ENCODE measurements at places on chromosomes 1 and 21.

DNA sequence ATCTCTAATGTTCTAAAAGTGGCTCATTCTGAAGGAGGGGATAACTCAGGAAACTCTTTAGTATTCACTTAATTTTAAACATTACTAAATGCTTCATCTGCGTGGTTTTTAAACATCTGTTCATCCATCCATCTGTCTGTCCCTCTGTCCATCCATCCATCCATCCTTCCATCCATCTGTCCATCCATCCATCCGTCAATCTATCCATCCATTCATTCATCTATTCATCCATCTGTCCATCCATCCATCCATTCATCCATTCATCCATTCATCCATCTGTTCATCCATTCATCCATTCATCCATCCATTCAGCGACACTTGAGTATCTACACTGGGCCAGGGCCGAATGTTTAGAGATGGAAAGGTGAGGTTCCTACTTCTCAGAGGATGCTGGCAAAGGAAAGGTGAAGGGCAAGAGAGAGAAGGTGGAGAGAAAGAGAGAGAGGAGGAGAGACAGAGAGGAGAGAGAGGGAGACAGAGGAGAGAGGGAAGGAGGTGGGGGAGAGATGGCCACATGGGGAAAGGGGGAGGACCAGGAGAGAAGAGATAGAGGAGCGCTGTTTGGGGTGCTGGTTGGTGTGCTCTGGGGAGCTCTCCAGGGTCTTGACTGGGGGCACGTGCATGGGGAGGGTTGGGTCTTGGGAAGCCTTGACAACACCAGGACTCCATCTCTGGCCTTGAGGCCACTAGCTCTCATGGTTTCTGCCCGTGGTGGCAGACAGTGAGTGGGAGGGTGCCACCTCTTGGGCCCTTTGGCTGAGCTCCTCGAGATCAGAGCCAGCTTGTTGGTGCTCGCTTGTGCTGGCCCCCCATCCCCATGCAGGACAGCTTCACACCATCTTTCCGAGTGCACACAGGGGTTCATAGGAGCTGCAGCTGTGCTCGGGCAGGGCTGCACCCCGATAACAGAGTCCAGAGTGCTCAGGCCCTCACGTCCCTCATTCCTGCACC is 45.6 kb downstream of the ABCG1 start:
- no peak for DNase-seq

- DNase-seq: peak; percentile 19
Observed at GRCh38 chr21:46483300-46484295, 24.9 kb downstream of the DIP2A start.

DNA sequence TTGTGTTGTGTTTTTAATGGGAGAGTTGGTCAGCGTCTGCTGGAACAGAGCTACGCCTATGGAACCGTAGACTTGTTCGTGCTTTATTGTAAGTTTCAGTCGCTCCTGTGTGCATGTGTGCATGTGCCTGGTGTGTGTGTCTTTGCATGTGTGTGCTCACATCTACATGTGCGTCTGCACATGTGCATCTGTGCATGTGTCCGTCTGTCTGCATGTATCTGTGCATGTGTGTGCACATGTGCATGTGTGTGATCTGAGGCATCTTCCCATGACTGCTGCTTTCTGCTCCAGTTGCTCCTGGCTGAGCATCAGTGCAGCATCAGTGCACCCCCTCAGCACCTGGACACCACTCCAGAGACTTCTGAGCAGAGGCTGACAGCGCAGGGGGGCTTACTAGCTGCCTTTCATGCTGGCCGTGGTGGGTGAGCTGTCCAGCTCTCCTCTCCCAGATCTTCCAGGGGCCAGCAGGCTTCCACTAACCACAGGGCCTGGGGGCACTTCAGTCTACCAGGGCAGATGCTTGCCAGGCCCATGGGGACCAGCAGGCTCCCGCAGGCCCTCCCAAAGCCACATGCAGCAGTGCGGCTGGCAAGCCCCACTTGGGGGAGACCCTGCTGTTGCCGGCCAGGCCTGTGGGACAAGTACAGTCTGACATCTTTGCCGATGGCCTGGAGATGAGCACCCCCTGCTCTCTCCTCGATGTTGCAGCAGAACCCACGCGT is 47.8 kb upstream of the PCBP3 start:
- no peak for DNase-seq

DNA sequence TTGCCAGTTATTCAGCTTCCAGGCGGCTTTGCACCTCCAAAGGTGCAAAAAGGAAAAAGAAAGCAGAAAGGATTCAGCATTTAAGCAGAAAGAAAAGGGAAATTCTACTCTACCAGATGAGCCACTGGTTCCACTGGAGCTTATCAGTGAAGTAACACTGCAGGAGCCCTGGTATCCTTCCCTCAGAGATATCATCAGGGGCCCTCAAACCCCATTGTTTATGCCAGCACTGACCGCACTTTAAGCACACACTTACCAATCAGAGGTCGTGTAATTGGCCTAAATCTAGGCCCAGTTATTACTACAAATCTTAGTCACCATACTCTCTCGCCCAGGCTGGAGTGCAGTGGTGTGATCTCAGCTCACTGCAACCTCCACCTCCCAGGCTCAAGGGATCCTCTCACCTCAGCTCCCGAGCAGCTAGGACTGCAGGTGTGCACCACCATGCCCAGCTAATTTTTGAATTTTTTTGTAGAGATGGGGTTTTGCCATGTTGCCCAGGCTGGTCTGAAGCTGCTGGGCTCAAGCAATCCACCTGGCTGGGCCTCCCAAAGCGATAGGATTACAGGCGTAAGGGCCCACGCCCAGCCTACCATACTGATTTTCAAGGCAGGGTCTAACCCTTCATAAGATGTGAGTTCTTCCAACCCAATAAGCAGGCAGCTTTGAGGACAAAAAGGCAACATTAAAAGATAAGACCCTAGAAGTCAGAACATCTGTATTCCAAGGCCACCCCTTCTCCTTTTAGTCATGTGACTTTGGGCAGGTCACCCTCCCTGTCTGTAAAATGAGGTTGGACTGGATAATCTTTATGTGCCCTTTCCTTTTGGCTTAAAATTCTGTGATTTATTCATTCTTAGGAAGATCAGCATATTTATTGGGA is 125.3 kb downstream of the SYT2 start:
- DNase-seq: no peak

DNA sequence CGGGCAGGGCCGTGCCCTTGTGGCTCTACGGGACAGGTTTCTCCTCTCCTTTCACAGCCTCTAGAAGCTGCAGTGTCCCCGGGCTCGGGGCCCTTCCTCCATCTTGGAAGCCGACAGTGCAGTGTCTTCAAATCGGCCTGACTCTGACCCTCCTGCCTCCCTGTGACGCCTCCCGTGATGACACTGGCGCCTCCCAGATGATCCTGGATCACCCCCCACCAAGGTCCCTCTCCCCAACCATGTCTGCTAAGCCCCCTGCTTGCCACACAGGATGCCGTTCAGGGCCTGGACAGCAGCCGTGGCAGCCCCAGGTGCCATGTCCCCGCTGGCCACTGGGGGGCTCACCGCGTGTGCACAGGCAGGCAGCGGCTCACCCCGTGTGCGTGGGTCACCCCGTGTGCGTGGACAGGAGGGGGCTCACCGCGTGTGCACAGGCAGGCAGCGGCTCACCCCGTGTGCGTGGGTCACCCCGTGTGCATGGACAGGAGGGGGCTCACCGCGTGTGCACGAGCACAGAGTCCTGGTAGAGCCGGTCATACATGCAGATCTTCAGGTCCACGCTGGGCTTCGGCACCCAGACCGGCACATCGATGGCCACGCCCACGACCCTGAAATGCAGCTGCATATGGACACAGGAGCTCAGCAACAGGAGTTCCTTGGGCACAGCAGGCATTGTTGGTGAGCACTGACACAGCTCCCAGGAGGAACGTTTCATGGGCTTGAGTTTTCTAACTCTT is 24.9 kb upstream of the TMEM52 start:
- peak; percentile 49 for DNase-seq

DNA sequence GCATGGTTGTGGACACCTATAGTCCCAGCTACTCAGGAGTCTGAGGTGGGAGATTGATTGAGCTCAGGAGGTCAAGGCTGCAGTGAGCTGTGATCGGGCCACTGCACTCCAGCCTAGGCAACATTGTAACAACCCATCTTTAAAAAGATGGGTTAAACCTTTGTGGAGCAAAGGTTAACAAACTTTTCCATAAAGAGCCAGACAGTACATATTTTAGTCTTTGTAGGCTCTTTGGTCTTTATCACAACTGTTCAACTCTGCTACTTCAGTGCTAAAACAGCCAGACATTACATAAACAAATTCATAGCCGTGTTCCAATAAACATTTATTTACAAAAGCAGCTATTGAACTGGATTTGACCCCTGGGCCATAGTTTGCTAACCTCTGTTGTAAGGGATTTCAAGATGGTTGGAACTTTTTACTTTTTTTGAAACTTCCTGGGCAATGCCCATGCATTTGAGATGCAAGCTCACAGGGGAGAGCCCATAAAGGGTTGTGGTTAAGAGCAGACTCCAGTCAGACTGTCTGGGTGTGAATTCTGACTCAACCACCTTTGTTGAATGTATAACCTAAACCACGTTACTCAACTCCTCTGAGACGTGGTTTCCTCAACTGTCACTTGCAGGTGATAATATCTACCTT is 10.8 kb downstream of the INAVA start:
- peak; percentile 62 for DNase-seq
